ENCODE measurements at places on chromosomes 1 and 21. TPM values are rescaled to one million over a fixed set of nuclear protein-coding genes. Genes with fewer than 3 reads are reported as not detected.

DNA sequence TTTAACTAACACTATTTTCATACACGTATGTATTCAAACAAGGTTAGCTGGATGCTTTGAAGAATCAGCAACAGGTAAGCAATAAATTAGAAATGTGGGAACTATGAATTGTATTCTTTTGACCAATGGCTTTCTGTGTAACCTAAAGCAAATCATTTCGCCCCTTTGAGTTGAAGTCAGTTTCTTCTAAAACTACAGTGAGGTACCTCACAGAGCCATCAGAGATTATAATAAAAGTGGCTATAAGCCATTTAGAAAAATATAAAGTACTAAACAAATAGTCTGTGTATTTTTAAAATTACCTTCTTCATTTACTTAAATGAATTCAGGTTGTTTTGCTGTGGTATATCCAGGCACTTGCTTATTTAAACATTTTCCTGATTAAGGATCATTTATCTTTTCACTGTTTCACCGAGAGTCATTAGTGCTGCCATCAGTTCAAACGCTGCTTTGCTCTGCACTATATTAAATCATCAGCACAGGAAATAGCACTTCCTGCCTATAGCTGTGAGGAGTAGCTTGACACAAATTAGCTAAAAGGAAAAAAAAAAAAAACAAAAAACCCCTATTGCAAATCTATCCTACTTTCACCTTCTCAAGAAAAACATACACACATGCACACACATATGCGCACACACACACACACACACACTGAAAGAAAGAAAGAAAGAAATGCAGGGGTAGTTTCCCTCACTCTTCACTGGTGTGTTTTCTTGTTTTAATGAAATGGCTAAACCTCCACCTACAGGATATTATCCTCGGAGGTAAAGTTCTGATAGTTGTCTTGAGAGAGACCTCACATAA is 39.8 kb upstream of the C1orf105 start:
- DNase-seq: peak; percentile 58

The WNT9A gene
- total RNA-seq: 0.36 TPM

- DNase-seq: peak; percentile 48
These were observed 169.5 kb downstream of the NPHP4 start for GRCh38 chr1:5822726-5823125.

GRCh38 chr1:83102630-83103071 is 896.3 kb downstream of the TTLL7 start:
- DNase-seq: no peak

DNA sequence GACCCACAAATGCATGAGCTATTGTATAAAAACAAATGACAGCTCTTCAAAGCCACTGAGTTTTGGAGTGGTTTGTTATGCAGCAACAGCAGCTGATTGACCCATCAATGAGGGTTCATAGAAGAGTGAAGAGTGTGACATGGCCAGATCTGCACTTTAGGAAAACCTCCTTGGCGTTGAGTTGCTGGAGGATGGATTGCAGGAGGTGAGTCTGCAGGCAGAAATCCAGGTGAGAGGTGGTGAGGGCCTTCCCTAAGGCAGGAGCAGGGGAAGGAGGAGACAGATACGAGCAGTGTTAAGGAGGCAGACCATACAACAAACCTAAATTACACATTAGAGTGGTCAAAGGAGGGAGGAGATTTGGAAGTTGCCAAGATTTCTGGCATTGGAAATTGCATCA is 169.3 kb upstream of the CSF3R start:
- no peak for DNase-seq

- DNase-seq: no peak
These were observed 402 bp downstream of the PLEKHG5 start for GRCh38 chr1:6491081-6491449.

All from osteoblast (primary cell).